GM12865 (cell line): ENCODE measurements at places on chromosomes 2 and 18.

- no peak for DNase-seq
Observed at GRCh38 chr2:61423714-61424113, 47.2 kb downstream of the USP34 start.

DNA sequence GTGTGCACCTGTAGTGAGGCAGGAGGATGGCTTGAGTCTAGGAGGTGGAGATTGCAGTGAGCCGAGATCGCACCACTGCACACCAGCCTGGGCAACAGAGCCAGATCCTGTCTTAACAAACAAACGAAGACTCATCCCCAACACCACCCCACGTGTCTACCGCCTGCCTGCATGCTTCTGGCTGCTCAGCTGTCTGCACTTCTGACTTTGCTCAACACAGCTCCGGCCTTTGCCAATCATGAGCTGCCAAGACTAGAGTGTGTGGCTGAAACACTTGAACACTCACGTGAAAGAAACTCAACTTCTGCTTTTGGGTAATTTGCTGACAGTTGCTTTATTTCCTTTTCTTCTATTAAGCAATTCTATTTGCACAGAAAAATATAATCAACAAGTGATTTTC, 32.1 kb upstream of the SP3 start:
- DNase-seq, result peak; percentile 85

- no peak for DNase-seq
Observed at GRCh38 chr2:207819021-207819797, 49.5 kb upstream of the FZD5 start.

GRCh38 chr2:144382849-144383248, 137.1 kb downstream of the ZEB2 start:
- DNase-seq, result peak; percentile 80

DNA sequence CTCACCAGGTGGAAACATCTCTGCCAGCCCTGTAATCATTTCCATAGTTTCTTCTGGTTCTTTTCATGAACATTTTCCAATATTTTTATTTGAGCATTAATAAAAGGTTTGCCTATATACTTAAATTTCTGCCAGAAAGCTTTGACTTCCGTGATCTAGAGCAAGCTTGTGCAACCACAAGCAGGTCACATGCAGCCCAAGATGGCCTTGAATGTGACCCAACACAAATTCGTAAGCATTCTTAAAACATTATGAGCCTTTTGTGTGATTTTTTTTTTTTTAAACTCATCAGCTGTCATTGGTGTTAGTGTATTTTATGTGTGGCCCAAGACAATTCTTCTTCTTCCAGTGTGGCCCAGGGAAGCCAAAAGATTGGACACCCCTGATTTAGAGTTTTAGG, 51.6 kb downstream of the NEDD4L start:
- no peak for DNase-seq

- no peak for DNase-seq
Observed at GRCh38 chr2:88638123-88638650, 10.9 kb upstream of the EIF2AK3 start.

DNA sequence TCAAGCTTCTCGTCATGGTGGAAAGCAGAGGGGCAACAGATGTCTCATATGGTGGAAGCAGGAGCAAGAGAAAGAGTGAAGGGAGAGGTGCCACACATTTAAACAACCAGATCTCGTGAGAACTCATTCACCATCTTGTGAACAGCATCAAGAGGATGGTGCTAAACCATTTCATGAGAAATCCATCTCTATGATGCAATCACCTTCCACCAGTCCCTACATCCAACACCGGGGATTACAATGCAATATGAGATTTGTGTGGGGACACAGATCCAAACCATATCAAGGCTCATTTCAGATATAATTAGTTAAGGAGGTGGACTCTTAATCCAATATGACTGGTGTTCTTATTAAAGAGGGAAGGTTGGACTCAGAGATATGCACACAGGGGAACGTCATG, 272.8 kb downstream of the KCNS3 start:
- DNase-seq, result no peak

GRCh38 chr18:32056613-32057358, 34.9 kb upstream of the RNF138 start:
- DNase-seq, result no peak

DNA sequence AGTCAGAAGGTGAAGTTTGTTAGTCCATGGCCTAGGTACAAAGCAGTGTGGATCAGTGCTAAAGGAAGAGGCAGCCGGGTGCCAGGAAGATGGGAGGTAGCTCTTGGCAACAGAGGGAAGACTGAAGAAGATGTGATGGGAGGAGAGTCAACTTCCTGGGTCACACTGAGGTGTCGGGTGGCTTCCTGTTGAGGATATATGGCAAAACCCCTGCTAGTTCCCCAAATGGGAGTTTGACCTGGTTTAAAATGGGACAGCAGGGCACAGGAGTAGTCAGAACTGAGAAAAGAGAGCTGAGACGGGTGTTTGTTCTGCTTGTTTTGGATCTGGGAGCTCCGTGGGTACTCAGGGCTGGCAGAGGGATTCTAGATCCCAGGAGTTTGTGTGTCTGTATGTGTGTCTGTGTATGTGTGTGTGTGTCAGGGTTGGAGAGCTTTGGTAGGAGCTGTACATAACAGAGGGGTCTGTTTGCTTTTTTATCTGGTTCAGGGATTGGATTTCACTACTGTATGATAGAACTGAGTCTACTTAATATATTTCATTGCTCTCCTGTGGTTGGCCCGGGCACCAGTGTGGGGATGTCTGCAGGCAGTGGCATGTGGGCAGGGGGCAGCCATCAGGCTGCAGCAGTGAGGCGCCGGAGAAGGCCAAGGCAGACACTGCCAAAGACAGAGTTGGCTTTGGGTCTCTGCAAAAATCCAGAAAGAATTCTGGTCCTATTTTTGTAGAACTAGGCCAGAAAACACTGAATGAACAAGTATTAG, 17.1 kb downstream of the MXD1 start:
- no peak for DNase-seq

GRCh38 chr2:125526093-125526492, 1129.9 kb upstream of the GYPC start:
- no peak for DNase-seq

DNA sequence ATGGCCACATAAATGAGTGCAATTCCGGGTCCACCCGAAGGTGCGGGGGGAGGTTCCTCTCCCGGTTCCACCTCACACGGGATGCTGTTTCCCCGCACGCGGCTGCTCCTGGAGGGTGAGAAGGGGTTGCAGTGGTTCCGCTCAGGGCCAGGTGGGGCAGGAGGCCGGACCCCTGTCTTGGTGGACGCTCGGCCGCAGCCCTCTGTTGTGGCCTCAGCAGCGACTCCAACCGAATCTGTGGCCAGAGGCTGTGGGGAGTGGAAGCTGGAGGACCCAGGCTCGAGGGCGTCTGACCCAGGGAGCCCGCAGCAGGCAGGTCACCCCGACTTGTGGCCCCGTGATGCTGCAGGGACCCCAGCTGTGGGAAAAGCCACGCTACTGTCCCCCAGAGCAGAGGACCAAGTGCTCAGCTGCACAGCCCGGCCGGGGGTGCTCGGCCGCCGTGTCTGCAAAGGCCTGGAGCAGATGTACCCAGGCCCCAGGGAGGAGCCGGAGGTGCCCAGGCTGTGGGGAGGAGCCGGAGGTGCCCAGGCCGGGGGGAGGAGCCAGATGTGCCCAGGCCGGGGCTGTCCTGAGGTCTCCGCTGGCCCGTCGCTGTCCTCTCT, 83.9 kb downstream of the RTP5 start:
- DNase-seq, result no peak

DNA sequence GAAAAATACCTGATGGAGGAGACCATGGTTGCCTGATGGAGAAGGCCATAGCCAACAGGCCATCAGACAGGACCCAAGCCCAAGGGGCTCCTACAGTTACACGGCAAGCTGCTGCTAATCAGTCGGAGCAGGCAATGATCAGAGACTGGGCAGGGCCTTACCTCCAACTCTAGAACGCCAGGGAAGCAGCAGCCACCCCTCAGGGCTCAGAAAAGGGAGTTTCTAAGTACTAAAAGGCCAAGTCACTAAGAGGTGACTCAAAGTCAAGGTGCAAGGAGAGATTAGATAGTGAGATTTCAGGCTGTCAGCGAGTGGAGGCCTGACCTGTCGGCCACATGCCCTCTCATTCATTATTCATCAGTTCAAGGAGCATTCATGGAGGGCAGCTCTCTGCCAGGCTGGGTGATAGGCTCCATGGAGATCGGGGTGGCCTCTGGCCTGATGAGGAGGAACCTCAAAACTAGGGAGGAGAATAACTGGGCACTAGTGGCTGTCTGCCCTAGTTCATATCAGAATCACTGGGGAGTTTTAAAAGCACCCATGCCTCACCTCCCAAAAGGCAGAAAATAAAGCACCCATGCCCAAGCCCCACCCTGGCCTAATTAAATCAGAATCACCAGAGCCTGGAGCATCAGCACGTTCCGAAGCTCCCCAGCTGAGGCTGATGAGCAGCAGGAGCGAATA, 3.6 kb downstream of the VIL1 start:
- DNase-seq, result no peak

DNA sequence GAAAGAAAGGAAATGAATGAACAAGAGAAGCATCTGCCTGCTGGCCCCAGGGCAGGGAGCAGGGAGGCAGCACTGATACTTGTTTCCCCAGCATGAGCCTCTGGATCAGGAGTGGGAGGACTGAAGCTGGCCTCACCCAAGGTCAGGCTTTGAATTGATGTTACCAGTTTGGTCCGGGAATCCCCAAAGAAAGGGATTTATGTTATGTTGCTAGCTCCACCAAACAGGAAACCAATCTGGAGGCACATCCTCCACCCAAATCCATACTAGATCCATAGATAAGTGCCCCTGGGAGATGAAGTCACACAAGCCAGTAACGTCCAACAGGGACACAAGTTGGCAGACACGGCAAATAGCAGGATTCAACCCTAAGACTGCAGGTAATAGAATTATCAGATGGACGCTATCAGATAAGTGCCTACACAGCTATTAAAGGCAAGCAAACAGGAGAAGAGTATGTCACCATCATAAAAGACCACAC, 85.9 kb downstream of the MTCL1 start:
- no peak for DNase-seq

GRCh38 chr2:150811259-150811855, 323.9 kb upstream of the RND3 start:
- DNase-seq, result no peak

DNA sequence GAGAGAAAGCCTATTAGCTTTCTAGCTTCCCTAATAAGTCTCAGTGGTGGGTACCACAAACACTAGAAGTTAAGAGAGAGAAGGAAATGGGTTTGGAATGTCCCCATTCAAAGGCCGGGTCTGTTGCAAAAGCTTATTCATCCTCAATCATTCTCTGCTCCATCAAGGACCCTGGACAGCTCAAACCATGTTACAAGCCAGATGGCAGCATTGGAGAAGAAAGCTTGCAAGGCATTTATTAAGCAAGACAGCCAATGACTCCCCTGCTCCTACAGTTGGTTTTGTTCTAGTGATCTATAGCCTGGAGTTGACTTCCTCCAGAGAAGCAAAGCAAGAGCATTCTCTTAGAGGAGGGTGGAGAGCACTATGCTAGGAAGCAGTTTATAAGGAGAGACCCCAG, 86.9 kb upstream of the LMAN1 start:
- DNase-seq, result no peak

DNA sequence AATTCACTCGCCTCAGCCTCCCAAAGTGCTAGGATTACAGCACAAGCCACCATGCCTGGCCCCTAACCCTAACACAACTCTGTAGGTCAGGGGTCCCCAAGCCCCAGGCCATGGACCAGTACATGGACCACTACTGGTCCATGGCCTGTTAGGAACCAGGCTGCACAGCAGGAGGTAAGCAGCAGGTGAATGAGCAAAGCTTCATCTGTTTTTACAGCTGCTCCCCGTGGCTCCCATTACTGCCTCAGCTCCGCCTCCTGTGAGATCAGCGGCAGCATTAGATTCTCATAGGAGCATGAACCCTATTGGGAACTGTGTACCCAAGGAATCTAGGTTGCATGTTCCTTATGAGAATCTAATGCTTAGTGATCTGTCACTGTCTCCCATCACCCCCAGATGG, 201.7 kb downstream of the NRP2 start:
- DNase-seq, result no peak

- DNase-seq, result no peak
Observed at GRCh38 chr2:241895712-241896641, 26.4 kb downstream of the RTP5 start.

DNA sequence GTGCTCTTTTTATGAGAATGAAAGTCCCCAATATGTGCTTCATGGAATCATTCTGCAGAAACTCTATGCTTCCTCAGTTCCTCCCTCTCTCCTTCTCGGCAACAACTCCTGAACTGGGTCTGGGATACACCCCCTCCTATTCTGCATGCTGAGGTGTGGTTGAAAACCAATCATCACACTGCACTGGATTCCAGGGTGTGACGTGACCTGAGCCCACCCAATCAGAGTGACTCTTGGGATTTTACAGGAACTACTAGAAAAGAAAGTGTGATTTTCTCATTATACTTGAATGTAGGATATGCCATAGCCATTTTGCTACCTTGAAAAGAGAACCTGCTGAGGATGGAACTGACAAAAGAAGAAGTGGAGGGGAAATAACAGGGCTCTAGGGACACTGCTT, 36.3 kb downstream of the ACVR1 start:
- no peak for DNase-seq

DNA sequence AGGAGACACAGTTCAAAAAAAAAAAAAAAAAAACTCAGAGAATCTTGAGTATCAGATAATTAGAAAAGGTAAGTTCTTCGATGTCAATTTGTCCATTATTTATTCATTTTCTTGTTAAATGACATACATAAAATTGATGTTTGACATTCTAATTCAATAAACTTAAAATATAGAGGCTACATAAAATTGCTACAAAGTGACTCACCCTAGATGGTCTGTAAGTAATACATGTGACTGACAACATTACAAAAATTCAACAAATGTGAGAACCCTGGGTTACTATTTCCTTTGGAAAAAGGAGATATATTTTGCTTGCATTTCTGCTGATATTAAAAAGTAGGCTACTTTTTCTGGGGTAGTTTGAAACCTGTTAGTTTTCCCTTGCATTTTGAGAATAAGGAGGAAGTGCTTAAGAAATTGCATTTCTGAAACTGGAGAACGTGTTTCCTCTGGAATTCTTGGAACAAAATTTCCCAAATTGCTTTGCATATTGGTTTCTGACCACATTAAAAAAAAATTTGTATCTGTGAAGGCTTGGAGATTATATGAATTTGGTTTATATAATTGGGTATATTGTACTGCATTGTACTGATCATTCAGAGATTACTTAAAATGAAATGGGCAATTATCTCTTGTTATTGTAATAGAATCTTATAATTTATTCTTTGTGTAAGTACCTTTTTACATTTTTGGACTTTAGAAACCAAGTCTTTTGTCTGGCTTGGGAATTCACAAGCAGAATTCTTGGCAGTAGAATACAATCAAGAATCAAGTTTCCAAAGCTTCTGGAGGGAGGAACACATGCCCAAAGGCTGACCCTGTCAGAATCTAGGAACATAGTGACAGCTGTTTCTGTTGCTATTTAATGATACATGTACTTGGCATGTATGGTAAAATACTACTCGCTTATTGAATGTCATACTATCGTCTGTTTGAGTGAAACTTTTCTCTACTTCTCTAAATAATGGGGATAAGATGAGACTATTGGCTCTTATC, 106.1 kb downstream of the DSEL start:
- DNase-seq, result no peak

- no peak for DNase-seq
Observed at GRCh38 chr2:135662088-135662487, 79.6 kb upstream of the UBXN4 start.
